ENCODE measurements at places on chromosomes 7 and 10.
A peak's percentile ranks its signal among the peaks of the same experiment; 100 is the strongest.

DNA sequence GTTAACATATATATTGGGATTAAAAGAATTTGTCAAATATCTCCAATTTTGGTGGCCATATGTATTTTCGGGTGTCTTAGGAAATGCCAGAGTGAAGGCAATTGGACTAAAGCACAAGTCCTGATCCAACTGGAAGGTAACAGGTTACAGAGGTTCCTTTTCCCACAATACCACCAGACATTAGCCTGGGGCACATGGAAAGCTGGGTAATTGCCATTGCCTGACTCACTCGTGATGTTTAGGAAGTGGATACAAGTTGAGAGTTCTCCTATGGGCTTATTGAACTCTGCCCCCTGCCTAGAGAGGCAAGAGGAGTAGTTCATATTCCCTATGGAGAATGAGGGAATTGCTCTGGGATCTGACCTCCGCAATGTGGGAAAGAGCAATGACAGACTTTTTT is 5.7 kb downstream of the DNAH11 start:
- no peak for DNase-seq

DNA sequence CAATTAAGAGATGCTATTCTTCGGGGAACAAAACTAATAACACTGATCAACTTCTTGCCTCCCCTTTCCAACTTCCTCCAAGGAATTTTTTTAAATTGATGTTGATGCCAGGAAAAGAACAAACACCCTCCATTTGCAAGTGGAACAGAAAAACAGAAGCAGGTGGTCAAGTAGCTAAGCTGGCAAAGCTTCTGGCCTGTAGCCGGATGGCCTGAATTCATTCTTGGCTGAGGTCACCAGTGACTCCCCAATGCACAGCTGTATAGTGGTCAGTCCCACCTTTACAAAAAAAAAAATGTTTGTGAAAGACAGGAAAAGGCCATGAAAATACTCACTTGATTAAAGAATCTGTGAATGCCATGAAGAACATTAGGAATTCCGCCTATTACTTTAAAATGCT is 39.1 kb downstream of the DOCK4 start:
- DNase-seq: no peak

- no peak for DNase-seq
Observed at GRCh38 chr7:120869700-120870099, 11.8 kb upstream of the TSPAN12 start.

DNA sequence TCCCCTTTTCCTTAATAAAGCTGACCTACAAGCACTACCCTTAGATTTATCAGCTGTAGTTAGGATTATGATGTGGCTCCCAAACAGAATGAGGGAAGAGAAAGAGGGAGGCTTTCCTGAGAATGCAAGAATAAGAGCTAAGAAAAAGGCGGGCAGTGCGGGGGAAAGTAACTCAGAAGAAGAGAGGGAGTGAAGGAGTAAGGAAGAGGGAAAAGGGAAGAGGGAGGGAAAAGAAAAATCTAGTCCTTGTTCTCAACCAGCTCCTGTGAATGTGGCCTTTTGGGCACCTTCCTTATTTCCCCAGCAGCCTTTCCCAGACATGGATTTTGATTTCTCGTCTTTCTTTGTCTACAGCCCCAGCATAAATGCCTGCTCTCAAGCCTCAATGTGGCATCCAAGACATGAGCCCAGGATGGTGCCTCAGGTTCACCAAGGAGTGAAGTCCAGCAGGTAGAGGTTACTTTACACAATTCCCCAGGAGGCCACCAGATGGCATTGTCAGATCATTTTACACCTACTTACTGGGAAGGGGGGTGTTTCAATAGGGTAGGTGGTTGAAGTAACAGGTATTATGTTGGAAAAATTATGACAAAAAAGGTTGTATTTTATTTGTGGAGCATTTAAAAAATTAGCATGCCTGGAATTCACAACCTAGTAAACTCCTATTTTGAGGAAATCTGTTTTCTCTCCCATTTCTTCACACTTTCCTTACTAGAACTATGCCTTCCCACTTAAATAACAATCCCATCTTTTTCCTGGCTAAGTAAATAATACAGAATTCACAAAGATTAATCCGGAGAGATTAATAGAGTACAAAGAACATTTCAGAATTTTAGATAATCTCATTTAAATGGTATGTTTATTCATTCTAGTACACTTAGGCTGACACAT is 106.5 kb downstream of the HTR7 start:
- DNase-seq: peak; percentile 82

DNA sequence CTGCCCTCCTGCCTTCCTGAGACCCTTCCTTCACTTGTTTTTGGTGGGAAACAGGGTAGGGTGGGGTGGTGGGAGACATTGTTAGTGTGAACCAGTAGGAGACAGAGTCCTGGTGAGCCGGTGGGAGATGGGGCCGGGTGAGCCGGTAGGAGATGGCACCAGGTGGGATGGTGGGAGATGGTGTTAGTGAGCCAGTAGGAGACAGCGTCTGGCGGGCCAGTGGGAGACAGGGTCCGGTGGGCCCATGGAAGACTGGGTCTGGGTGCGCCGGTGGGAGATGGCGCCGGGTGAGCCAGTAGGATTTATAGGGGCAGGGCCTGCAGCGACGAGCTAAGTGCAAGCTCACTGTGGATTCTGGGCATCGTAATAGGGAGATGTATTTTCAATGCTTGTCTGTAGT is 116.8 kb downstream of the TRRAP start:
- no peak for DNase-seq

GRCh38 chr7:31122649-31123058 is 70.5 kb downstream of the ADCYAP1R1 start:
- peak; percentile 91 for DNase-seq

All from mesendoderm (in vitro differentiated cells).